ENCODE measurements at places on chromosomes 3 and 15. TPM values are rescaled to one million over a fixed set of nuclear protein-coding genes. Genes with fewer than 3 reads are reported as not detected.

DNA sequence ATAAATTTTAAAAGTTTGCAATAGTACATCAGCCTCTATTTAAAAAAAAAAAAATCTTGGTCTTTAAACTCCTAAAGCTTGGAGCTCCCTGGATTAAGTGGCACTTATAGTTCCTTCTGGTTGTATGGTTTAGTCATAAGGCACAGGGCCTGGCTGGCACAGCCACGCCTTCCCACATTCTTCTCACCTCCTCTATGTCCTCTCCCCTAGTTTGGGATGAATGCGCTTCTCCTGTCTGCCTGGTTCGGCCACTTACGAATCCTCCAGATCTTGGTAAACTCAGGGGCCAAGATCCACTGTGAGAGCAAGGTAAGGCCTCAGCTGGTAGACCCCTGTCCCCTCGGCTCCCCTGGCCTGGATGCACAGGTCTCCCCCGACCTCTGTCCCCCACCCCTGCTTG, 10.0 kb downstream of the ANKDD1A start:
- no peak for DNase-seq

SERP1 gene
- 91.6 TPM for total RNA-seq

MON1A gene
- total RNA-seq: 16.8 TPM

P2RY12 gene
- total RNA-seq: not detected

Data from LHCN-M2 (cell line).